Stimulated activated memory B cell treated with anti-CD40 and anti-IgM and Interleukin-4, amounts not matched to agents 10 μg/mL and 1 μg/mL and 100 μg/mL, for 72 hours (primary cell): ENCODE measurements at places on chromosomes 4 and X.

GRCh38 chr4:176758731-176759130, 34.0 kb downstream of the VEGFC start:
- H3K27me3 ChIP-seq, result no peaks in the 10 kb centered on the region
- no peak overlapping the region for H3K27ac ChIP-seq
- H3K36me3 ChIP-seq, result no peaks in the 10 kb centered on the region
- no peaks in the 10 kb centered on the region for H3K4me1 ChIP-seq

DNA sequence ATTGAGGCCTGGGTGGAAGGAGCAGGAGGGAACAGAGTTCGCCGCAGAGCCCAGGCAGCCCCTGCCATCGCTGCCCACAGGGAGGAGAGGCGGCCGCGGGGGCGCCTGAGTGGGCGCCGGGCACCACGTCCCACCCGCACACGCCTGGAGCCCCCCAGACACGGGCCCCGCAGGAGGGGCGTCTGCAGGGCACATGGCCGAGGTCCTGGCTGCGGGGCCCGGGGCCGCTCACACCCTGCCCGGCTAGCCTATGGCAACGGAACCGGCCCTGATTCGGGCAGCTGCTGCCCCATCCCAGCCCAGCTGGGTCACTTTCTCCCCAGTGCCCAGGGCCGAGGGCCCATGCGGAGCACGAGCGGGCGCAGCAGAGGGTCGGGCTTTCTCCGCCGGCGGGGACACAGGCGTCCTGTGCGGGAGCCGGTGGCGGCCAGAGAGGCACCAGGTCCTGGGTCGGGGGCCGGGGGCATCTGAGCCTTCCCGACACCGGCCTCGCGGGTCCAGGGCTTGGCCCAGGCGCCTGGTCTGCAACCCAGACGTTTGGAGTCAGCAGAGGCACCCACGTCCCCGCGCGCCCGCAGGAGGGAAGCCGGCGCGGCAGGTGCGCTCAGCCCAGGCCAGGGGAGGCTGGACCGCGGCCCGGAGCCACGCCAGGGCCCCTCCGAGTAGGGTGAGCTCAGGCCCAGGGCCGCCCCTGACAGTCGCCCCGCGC, 91.2 kb downstream of the FAM53A start:
- ATAC-seq, result peak; percentile 53
- no peak overlapping the region for H3K27ac ChIP-seq
- peaks cover 18% of the 10 kb centered on the region for H3K27me3 ChIP-seq
- no peaks in the 10 kb centered on the region for H3K4me1 ChIP-seq
- peaks cover 10% of the 10 kb centered on the region for H3K36me3 ChIP-seq

DNA sequence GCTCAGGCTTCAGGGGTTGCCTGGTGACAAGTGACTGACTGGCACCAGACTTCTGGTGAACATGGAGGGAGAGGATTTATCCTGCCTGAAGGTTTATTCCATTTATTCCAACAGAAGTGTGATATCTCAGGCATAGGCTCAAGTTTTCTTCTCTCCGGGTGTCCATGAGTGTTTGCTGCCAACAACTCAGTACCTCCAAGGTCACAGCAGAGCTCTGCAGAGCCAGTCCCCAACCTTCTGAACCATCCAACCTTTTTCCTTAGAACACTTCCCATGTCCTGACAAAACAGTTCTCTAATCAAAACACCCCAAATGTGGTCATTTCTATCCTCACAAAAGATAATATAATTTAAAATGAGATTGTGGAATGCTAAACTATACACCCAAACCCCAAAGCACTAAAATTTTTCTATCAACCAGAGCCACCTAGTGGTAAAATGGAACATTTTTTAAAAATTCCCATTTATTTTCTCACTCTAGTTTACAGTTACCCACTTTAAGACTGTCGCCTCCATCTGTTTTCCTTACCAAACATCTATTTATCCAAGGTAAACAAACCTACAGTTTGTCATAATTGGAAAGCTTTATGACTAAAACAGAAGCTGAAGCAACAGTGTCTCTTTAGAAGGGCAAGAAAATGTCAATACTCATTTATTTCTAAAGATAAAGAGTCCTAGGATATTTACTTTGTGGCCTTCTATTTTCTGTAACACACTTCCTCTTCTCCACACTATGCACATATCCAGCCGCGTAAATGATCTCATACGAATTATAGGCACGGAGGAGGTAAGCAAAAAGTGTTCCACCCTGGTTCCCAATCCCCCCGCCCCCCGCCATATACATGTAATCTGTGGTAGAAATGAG, 39.5 kb downstream of the TMEM154 start:
- no peak overlapping the region for H3K4me3 ChIP-seq
- H3K27ac ChIP-seq, result peak overlapping the region; percentile 79
- peaks cover 73% of the 10 kb centered on the region for H3K4me1 ChIP-seq
- no peak for ATAC-seq

DNA sequence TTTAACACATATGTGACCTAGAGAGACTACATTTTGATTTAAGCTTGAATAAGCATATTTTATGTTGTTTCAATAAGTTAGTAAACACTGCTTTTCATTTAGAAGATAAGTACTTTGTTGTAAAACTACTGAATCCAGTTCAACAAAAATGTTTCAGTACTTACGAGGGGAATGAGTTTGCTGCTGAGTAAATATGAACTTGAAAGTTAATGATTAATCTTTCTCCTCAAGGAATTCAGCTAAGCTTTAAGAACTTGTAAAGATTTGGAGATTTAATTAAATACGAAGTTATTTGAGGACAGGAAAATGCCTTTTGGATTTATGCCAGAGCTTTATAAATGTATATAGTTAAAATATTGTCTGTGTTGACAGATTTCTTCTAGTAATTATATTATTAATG, 933.0 kb upstream of the LCORL start:
- H3K36me3 ChIP-seq, result no peaks in the 10 kb centered on the region
- no peak for ATAC-seq
- H3K27me3 ChIP-seq, result no peaks in the 10 kb centered on the region
- H3K4me1 ChIP-seq, result no peaks in the 10 kb centered on the region

GRCh38 chr4:37989398-37990260, 29.4 kb downstream of the PTTG2 start:
- peaks cover 21% of the 10 kb centered on the region for H3K36me3 ChIP-seq
- H3K4me3 ChIP-seq, result peak overlapping the region; percentile 31
- peak; percentile 62 for ATAC-seq
- no peaks in the 10 kb centered on the region for H3K27me3 ChIP-seq
- peaks cover 44% of the 10 kb centered on the region for H3K4me1 ChIP-seq

GRCh38 chrX:119880076-119880475, 8.4 kb downstream of the NDUFA1 start:
- H3K36me3 ChIP-seq, result no peaks in the 10 kb centered on the region
- ATAC-seq, result peak; percentile 60
- H3K4me1 ChIP-seq, result peaks cover 13% of the 10 kb centered on the region
- H3K27me3 ChIP-seq, result no peaks in the 10 kb centered on the region
- H3K27ac ChIP-seq, result no peak overlapping the region

GRCh38 chr4:37727635-37728034, 41.5 kb upstream of the RELL1 start:
- no peak overlapping the region for H3K27ac ChIP-seq
- no peaks in the 10 kb centered on the region for H3K4me1 ChIP-seq
- no peak overlapping the region for H3K4me3 ChIP-seq

DNA sequence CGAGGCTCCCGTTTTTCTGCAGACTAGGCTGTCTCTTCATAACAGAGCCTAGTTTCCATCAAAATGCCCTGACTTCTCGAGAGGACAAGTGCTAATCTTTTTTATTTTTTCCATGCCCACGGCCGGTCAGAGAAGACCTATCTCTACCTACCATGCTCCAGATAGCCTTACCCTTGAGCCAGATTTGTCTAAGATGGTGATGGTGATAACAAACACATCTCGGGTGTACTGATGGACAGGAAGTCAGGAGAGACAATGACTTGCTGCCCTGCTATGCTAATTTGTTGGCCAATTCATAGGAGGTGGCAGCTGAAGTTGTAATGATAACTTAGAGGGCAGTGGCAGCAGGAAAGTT, 42.2 kb upstream of the NKRF start:
- no peak for ATAC-seq
- H3K27me3 ChIP-seq, result no peaks in the 10 kb centered on the region
- H3K4me1 ChIP-seq, result peaks cover 27% of the 10 kb centered on the region
- H3K27ac ChIP-seq, result peak overlapping the region; percentile 92
- H3K36me3 ChIP-seq, result peaks cover 28% of the 10 kb centered on the region
- H3K4me3 ChIP-seq, result no peak overlapping the region

GRCh38 chrX:95675794-95676193, 1008.8 kb upstream of the DIAPH2 start:
- H3K36me3 ChIP-seq, result no peaks in the 10 kb centered on the region
- no peaks in the 10 kb centered on the region for H3K4me1 ChIP-seq
- ATAC-seq, result no peak
- H3K27ac ChIP-seq, result no peak overlapping the region

DNA sequence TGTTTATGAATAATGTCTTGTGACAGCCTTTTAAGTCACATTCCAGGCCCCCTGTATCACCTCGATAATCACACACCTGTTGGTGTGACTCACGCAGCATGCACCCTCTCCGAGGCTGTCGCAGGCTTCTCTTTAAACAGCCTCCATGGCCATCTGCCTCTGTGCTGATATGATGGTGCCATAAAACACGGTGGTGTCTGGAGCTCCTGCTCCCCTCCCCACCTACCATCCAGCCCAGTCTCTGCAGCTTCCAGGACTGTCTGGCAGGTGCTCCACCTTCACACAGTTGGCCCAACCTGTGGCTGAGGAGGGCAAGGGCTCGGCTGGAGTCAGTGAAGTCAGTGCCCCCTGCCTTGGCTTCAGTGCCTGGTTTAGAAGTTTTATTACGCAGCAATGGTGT, 173.8 kb upstream of the RPL34 start:
- H3K27ac ChIP-seq, result no peak overlapping the region
- peak; percentile 45 for ATAC-seq
- H3K27me3 ChIP-seq, result no peaks in the 10 kb centered on the region
- H3K4me3 ChIP-seq, result no peak overlapping the region
- no peaks in the 10 kb centered on the region for H3K4me1 ChIP-seq
- H3K36me3 ChIP-seq, result no peaks in the 10 kb centered on the region

- H3K27ac ChIP-seq, result no peak overlapping the region
- H3K27me3 ChIP-seq, result no peaks in the 10 kb centered on the region
- H3K4me3 ChIP-seq, result no peak overlapping the region
- ATAC-seq, result no peak
- no peaks in the 10 kb centered on the region for H3K36me3 ChIP-seq
These were observed 60.3 kb upstream of the DIPK2B start for GRCh38 chrX:45261005-45261404.

- H3K4me1 ChIP-seq, result peaks cover 3% of the 10 kb centered on the region
- no peaks in the 10 kb centered on the region for H3K27me3 ChIP-seq
- H3K27ac ChIP-seq, result no peak overlapping the region
- no peaks in the 10 kb centered on the region for H3K36me3 ChIP-seq
These were observed 164.6 kb upstream of the BCOR start for GRCh38 chrX:40262157-40263013.

- no peaks in the 10 kb centered on the region for H3K27me3 ChIP-seq
- no peak overlapping the region for H3K4me3 ChIP-seq
- peaks cover 17% of the 10 kb centered on the region for H3K36me3 ChIP-seq
- ATAC-seq, result no peak
These were observed 395.6 kb downstream of the MAPK10 start for GRCh38 chr4:85964298-85964697.

DNA sequence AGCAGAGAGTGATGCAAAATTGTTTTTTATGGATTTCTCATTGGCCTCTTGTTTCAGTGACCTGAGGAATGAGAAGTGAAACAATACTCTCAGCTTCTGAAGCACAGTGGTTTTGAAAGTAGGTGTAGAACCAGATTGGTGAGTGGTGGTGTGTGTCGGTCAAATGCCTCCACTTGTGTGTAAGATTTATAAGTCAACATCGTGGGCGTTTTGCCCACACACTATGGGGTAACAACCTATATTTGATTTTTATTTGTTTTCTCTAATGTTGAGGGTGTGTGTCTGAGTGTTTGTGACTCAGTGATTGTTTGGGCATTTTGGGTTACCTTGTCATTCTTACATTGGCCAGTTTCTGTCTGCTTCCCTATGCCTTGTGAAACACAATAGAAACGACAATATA, 23.3 kb downstream of the ADGRL3 start:
- H3K27ac ChIP-seq, result no peak overlapping the region
- H3K4me1 ChIP-seq, result no peaks in the 10 kb centered on the region
- H3K36me3 ChIP-seq, result no peaks in the 10 kb centered on the region
- no peak overlapping the region for H3K4me3 ChIP-seq
- no peak for ATAC-seq

DNA sequence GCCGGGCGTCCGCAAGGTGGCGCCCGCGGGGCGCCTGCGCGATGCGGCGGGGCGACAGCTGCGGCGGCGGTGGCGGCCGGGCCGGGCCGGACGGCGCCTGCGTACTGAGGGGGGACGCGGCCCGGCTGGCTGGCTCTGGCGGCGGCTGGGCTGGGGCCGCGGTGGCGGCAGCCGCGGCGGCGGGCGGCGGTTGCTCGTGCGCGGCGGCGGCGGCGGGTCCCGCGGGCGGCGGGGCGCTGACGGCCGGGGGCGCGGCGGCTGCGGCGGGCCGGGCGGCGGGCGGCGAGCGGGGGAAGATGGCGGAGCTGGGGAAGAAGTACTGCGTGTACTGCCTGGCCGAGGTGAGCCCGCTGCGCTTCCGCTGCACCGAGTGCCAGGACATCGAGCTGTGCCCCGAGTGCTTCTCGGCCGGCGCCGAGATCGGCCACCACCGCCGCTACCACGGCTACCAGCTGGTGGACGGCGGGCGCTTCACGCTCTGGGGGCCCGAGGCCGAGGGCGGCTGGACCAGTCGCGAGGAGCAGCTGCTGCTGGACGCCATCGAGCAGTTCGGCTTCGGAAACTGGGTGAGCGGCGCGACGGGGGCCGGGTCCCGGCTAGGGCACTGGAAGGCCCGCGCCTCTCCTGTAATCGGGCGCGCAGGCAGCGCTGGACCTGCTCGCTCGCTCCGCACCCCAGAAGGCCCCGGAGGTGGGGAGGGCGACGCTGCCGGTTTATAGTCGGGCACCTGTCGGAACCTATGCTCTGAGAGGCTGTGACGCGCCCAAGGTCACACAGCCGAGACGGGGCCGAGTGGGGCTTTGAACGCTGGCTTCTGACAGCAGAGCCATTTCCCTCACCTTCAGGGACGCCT, at the start of gene TADA2B:
Gene TADA2B, plus strand, starts transcription at position 89 of the 853 bp plus-strand sequence. Its CDS starts 208 bp downstream, at position 297.
- H3K27ac ChIP-seq, result peak within 1 kb of the TSS; percentile 73
- peaks cover 12% of the 10 kb centered on the region for H3K36me3 ChIP-seq
- no peaks in the 10 kb centered on the region for H3K27me3 ChIP-seq
- H3K4me3 ChIP-seq, result peak within 1 kb of the TSS; percentile 96
- ATAC-seq, result peak; percentile 61

DNA sequence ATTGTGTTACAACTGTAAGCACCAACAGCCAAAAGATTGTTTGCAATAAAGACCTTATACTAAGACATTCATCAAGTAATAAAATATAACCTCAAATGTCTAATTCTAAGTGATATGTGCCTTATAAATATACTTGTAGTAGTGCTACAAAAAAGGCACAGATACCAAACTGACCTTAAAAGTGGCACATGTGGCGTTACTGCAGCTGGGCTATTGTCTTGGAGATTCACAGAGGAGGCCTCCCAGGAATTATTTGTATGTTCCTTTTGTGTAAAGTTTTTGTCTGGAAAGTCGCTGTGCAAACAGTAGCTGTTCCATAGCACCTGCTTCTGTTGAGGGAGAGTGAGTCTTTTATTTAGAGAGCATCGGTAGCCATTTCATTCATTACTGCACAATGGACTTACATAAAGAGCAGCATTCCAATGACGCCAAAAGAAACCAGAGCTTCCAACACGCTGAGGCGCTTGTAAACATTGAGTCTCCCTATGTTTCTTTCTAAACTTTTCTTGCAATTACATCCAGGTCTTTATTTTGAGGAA, 143.7 kb downstream of the RPA4 start:
- H3K27me3 ChIP-seq, result no peaks in the 10 kb centered on the region
- H3K4me3 ChIP-seq, result no peak overlapping the region
- no peak for ATAC-seq
- H3K4me1 ChIP-seq, result no peaks in the 10 kb centered on the region

GRCh38 chr4:150297861-150298474, 219.7 kb downstream of the DCLK2 start:
- H3K4me1 ChIP-seq, result no peaks in the 10 kb centered on the region
- H3K4me3 ChIP-seq, result no peak overlapping the region
- H3K36me3 ChIP-seq, result peaks cover 11% of the 10 kb centered on the region
